ENCODE measurements at places on chromosomes 7 and 10.

GRCh38 chr7:1124164-1124563 lies 35.8 kb downstream of the ZFAND2A start:
- peak; percentile 46 for DNase-seq

- no peak for DNase-seq
Observed at GRCh38 chr10:78335691-78336401, 302.2 kb downstream of the RPS24 start.

GRCh38 chr7:84913731-84914130 lies 273.1 kb downstream of the SEMA3D start:
- no peak for DNase-seq

DNA sequence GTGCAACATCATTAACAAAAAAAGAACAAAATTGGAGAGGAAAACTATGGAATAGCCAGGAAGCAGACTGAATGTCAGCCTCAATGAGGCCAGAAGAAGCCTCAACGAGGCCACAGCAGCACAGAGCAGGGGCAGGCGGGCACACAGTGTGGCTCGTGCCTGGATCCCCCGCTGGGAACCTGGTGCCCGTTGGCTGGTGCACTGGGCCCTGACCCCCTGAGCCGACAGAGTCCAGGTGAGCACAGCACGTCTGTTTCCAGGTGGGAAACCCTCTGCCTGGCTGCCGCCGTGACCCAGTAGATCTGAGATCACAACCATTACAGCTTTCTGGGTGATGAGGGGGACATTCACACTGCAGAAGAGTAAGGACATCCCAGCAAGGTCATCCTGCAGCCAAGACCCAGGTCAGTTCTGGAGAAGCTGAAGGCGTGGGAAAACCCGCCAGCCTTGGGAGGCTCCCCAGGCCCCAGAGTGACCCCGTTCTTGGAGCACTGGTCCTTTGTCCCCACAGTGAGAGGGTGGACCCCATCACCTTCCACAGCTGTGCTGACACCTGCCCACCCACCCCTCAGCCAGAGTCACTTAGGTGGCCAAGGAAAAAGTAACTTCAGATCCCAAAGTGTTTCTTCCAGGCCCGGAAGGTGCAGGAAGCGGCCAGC lies 222.1 kb downstream of the ADARB2 start:
- DNase-seq, result no peak

GRCh38 chr10:14782691-14783363 lies 8.1 kb upstream of the FAM107B start:
- no peak for DNase-seq

DNA sequence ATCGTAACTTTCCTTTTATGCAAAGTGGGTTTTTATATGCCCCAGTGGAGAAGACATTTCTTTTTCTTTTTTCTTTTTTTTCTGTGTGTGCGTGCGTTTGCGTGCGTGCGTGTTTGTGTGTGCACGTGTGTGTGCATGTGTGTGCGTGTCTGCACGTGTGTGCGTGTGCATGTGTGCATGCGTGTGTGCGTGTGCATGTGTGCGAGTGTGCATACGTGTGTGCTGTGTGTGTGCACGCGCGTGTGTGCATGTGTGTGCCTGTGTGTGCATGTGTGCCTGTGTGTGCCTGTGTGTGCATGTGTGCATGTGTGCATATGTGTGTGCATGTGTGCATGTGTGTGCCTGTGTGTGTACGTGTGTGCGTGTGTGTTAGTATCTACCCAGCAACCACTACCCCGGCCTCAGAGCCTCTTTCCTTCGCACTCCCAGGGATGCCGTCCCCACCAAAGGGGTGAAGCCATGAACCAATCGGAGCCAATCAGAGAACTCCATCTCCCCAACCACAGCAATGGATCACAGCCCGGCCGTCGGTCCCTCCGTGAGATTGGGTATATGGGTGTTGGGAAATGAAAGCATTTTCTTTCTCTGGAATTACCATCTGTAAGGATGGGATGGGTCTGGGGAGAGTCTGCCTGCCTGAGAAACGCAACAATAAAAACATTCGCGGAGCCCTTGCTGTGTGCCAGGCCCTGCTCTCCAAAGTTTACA lies 92.3 kb downstream of the ELFN1 start:
- DNase-seq, result no peak

DNA sequence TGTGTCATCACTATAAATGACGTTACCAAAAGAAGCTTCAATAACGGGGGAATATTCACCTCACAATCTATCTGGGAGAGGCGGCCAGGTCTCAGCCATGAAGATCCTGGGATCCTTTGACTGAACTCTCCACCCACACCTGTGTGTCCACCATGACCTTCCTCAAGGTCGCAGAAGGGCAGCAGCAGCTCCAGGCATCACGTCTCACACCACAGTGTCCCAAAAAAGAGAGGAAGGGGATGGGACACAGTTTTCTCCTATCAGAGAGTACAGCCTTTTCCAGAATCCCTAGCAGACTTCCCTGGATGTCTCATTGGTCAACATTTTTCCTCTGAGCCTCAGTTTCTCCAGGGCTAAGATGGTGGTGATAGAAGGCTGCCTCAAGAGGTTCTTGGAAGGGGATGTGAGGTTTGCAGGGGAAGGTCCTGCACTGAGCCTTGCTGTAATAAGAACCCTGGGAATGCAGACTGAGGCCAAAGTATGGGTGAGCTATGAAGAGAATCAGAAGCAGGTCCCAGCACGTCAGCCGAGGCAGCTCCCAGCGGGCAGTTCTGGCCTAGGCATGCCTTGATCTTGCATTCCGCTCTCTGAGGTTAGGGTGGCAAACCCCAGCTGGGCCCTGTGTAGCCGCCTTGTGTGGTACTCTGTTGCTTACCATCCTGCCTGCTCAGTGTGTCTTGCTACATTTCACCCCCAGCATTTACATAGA lies 63.8 kb downstream of the COL26A1 start:
- DNase-seq, result no peak
